ENCODE measurements at places on chromosomes 7 and 10.

DNA sequence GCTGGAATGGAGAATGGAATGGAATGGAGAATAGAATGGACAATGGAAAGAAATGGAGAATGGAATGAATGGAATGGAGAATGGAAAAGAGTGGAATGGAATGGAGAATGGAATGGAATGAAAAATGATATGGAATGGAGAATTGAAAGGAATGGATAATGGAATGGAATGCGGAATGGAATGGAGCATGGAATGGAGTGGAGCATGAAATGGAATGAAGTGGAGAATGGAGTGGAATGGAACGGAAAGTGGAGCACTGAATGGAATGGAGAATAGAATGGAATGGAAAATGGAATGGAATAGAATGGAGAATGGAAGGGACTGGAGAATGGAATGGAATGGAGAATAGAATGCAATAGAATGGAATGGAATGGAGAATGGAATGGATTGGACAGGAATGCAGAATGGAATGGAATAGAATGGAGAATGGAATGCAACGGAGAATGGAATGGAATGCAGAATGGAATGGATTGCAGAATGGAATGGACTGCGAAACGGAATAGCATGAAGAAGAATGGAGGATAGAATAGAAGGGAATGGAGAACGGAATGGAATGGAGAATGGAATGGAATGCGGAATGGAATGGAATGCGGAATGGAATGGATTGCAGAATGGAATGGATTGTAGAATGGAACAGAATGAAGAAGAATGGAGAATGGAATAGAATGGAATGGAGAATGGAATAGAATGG is 89.4 kb downstream of the NSUN6 start:
- no peak for DNase-seq

DNA sequence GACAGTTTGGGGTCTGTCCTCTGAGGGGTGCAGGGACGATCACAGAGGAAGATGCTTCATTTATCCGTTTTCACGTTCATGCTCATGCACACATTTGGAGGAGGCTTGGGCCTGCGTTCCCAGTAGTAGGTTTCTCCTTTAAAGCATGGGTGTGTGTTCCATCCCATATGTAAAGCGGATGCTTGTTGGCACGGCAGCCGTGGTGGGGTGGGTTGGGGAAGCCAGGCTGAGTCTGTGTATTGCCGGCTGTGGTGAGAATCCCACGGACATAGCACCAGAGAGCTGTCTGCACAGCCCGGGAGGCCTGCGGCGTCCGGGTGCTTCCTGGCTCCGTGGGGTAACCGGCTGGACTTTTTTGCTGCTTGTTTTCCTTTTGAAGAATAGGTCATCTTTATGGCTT is 440 bp downstream of the JAKMIP3 start:
- peak; percentile 47 for DNase-seq

GRCh38 chr10:72059843-72060822 is 28.2 kb downstream of the SPOCK2 start:
- DNase-seq, result no peak

DNA sequence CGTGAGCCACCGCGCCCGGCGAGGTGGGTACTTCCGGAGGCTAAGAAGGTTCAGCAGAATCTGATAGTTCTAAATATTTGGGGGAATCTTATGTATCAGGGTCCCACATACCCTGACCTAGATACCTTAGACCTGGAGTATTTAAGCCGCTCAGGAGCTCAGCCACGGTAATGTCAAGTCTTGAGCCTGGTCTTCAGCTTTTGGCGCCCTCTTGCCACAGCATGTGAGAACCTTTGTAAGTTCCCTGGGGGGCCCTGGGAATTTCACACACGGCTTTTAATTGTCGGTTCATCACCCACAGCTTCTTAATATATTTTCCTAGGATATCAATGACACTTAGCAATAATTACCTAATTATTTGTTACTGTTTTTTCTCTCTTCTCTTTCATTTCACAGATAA is 324.3 kb upstream of the GALNT17 start:
- DNase-seq, result no peak

DNA sequence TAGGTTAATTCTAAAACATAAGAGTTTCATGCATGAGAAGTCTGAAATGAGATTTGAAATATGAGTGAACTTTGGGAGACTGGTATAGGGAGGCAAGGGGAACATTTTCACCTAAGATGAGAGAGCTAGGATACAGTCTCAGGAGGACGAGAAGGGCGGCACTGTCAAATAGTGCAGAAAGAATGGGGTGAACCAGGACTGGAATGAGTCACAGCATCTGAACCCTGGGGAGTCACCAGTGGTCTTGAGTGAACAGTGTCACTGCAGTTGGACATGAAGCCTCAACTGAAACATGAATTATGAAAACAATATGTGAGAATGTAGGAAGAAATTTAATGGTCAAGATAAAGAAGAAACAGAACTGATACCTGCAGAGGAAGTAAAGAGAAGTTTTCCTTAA is 33.8 kb downstream of the GNG11 start:
- DNase-seq, result no peak

DNA sequence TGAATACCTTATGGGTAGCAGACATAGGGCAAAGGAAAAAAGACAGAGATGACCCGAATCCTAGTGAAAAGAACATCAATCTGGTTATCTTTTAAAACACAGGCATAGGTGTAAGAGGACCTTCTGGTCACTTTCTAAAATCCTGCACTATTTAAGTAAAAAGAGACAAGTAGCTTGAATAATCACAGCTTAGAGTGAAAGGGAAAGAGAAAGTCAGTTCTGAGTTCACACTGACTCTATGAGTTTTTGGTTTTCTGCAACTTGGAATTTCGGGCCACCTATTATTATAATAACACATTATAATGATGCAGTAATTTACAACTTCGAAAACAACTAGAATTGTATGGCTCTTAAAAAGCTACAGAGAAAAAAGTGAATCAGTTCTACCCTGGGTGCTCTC is 247.8 kb downstream of the DOCK4 start:
- no peak for DNase-seq

GRCh38 chr7:78953726-78954363 is 499.6 kb downstream of the MAGI2 start:
- DNase-seq, result peak; percentile 15

GRCh38 chr7:106176414-106177299 is 64.5 kb upstream of the SYPL1 start:
- peak; percentile 92 for DNase-seq

DNA sequence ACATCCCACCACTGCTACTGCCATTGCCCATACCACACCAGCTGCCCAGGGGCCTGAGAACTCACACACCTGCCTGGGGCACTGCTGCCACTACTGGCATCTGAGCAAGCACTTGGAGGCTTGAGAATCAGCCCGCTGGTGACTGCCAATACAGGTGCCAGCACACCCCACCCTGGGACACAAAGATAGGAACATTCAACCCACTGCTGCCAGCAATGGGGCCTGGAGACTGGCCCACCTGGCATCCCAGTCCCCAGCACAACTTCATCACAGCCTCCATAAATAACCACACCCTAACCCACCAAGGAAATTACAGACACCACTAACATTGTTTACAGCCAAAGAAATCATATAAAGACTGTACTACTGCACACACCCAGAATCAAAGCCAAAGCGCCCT is 115.9 kb downstream of the SLC16A9 start:
- DNase-seq, result no peak

DNA sequence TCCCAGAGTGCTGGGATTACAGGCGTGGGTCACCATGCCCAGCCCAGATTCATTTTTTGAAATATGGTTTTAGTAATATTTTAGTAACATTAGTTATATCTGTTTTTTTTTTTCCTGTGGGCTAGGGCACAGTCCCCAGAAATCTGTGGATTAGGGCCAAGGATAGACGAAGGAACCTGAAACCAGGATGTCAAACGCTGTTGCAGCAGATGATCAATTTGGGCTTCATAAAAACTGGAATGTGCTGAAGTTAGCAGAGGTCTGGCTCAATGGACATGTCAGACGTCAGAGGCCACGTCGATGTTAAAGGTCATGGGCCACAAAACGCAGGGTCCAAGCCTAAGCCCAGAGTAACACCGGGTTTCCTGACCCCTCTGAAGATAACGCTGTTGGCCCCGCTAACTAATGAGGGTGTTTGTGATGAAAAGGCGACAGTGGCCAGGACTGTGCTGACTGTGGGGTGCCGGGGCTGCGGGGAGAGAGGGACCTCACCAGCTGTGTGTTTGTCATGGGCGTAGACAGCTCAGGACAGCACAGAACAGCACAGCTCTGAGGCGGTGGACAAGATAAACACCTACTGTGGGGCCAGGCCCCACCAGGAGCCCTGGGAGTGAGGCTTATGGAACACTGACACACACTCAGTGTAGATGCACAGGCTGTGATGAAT is 23.8 kb upstream of the GTPBP4 start:
- DNase-seq, result no peak

DNA sequence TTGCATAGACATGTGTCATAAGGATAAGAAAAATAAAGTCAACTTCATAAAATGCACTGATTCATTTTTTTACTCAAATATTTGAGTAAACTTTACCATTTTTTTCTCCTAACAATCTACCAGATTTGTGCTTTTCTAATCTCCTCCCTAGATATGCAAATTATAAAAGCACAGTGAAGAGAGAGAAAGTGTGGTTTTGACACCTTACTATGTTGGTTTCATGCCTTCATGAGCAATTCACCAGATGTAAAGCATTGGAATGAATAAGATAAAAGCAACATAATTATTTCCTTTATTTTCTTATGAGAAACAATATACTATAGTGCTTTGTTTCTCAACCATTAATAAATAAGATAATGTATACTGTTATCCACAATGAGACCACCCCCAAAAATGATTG is 432.5 kb upstream of the PCDH15 start:
- no peak for DNase-seq

GRCh38 chr10:89683883-89684282 is 17.5 kb upstream of the KIF20B start:
- DNase-seq, result no peak

DNA sequence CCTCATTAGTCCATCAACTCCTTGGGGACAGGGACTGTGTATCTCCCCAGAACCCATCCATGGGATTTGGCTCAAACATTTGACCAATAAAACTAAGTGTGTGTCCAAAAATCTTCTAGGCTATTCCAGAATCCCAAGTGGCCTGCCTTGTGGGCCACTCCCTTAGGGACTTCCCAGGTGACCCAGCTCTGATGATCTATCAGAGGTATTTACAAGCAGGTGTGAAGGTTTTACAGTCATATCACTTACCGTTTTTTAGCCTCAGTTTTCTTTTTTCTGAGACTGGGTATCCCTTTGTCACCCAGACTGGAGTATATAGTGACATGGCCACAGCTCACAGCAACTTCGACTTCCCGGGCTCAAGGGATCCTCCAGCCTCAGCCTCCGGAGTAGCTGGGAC is 64.4 kb downstream of the PIP4K2A start:
- no peak for DNase-seq

GRCh38 chr7:50119815-50120637 is 27.0 kb upstream of the ZPBP start:
- no peak for DNase-seq

DNA sequence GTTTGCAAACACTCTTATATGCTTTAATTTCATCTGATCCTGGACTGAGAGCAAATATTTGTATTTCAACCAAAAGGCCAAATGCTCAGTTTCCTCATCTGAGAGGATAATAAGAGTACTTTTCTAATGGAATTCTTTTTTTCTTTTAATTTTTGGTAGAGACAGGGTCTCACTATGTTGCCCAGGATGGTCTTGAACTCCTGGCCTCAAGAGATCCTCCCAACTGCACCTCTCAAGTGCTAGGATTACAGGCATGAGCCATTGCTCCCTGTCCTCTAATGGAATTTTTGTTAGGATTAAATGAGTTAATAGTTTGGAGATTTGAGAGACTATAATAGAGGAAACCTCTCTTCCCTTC is 68.4 kb upstream of the KMT2E start:
- DNase-seq, result no peak

DNA sequence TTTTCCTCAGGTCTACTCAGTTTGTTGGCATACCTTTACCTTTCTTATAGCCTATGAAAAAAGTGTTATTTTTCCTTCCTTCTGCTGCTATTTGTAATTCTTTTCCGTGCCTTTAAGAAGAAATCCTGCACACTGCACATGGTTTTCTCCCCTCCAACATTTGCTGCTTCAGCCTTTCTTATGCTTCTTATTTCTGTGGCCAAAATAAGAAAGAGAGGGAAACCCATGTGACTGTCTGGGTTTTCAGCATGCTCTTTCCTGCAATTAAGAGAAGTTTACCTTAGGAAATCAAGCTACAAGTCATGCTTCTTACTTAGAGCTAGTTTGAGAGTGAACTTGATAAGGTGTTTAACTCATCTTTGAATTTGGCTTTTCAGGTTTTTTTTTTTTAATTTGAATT is 11.0 kb downstream of the TBC1D12 start:
- DNase-seq, result no peak

DNA sequence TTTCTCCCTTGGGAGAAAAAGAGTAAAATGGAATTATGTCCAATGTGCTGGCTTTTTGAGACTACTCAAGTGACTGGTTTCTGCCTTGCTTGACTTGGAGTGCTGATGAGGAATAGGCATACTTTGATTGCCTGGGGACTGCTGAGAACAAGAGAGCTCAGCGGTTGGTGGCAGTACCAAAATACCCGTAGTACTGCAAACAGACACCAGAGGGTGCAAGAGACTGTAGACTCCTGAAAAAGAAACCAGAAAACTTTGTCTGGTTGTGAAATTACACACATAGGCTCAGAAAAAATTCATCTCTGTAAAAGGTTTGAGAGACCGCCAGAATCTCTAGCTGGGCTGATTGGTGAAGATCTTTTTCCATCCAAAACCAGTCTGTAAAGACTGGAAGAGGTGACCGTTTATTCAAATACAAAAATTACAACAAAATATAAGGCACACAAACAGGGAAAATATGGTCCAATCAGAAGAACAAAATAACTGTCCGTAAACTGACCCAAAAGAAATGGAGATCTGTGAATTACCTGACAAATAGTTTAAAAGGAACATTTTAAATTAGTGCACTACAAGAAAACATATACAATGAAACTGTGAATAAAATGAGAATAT is 18.5 kb downstream of the BICC1 start:
- DNase-seq, result peak; percentile 79

GRCh38 chr10:94049911-94050310 is 56.2 kb downstream of the PLCE1 start:
- DNase-seq, result no peak

- no peak for DNase-seq
These were observed 24.7 kb downstream of the ADK start for GRCh38 chr10:74175510-74176379.

DNA sequence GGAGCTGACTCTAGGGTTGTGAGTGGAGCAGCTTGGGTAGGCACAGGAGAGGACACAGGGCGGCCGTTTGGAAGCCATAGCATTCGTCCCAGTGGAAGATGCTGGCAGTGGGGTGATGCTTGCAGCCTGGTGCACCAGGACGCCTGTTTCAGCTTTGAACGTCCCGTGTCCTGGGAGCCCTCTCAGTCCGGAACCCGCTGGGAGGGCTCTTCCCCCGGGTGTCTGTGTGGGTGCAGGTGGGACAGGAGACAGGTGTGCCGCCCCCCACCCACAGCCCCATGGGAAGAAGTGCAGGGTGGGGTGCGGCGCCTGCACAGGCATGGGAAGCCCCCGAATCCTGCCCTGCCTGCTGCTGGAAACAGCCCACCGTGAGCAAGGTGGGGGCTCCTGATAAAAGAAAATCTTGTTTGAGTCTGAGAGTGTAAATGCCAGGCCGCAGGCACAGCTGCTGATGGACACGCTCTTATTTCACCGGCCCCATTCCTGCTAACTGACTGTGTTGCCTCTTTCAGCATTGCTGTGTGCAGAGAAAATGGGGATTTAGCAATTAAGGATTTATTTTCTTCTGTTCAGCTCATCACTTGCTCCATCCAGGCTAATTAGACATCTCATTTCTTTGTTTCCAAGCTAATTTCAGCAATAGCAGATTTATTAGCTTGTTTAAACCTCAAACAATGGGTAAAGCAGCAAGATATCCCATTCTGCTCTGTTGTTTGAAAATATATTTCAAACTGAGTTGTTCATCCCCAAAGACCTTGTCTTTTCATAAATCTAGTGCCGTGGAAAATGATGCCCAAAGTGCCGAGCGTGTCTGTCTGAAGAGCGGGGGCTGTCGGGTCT is 54.9 kb upstream of the DPYSL4 start:
- DNase-seq, result no peak
